Diencephalon (tissue), 1 donor: ENCODE measurements at places on chromosomes 5 and 9. TPM values are rescaled to one million over a fixed set of nuclear protein-coding genes. Genes with fewer than 3 reads are reported as not detected.

The PCDHGB2 gene
- total RNA-seq, result 7.6 TPM

The AGXT2 gene
- total RNA-seq, result 0.23 TPM

The TMEM174 gene
- total RNA-seq, result not detected

The TSTD2 gene
- 32.3 TPM for total RNA-seq

The PCDHAC1 gene
- 42.7 TPM for total RNA-seq

The MACIR gene
- total RNA-seq, result 70.1 TPM

The GPRIN1 gene
- total RNA-seq, result 67.8 TPM

The SAP30L gene
- 19.4 TPM for total RNA-seq

The SLC4A9 gene
- 0.23 TPM for total RNA-seq

The LCNL1 gene
- 1.2 TPM for total RNA-seq

The PCDH1 gene
- 69.2 TPM for total RNA-seq

The SPINK13 gene
- not detected for total RNA-seq

The CCDC69 gene
- 1.2 TPM for total RNA-seq

The MAP1B gene
- total RNA-seq, result 781 TPM

The SLC34A1 gene
- not detected for total RNA-seq

The CNTNAP3B gene
- total RNA-seq, result 39.7 TPM

The DNAJC25 gene
- 8.1 TPM for total RNA-seq

The ECSCR gene
- 11.3 TPM for total RNA-seq

The MAMDC2 gene
- total RNA-seq, result 2.5 TPM

The ADRB2 gene
- total RNA-seq, result 2.1 TPM

The SMAD5 gene
- 50.3 TPM for total RNA-seq

The CFAP77 gene
- total RNA-seq, result 1.2 TPM

The BTNL9 gene
- total RNA-seq, result 4.2 TPM

The FOXE1 gene
- total RNA-seq, result not detected

The CCDC192 gene
- not detected for total RNA-seq

The IL5 gene
- total RNA-seq, result not detected

The SLC6A18 gene
- total RNA-seq, result not detected

The CTSV gene
- total RNA-seq, result 0.46 TPM

The NTNG2 gene
- 15.5 TPM for total RNA-seq

The SSNA1 gene
- total RNA-seq, result 27.5 TPM

The HAVCR1 gene
- total RNA-seq, result 0.23 TPM
